ENCODE measurements at places on chromosomes 4 and X.

DNA sequence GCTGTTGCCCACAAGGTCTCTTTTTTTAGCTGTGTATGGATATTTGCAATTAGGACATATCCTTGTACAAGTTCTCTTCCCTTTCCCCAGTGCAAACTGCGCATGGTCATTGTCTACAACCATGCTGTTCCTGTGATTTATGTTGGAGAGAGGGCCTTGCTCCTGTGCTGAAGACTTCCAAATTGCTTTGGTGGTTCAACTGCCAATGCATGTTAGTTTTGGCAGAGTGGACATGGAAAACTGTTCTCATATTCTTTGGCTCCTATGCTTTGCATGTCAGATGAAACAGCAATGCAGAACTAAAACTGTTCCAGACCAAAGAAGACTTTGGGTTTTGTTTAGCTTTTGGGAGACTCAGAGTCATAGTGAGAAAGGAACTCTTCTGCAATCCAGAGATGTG, 148.8 kb upstream of the EDNRA start:
- no peak for DNase-seq

GRCh38 chr4:69743476-69744156, 16.8 kb downstream of the SULT1B1 start:
- DNase-seq, result no peak

DNA sequence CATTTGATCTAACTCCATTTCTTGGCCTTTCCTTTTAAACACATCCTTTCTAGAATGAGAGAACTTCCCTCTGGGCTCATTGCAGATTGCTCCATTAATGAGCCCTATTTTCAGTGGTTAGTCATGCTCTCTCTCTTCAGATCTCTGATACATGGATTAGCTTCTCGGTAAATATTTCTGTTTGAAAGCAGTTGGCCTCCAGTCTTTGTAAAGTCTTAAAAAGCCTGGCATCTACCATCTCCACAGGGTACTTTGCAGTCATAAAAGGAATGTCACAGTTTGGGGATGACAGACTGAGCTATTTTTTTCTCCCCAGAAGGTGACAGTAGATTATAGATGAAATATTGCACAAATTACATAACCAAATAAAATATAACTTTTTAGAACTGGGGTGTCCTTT, 72.7 kb downstream of the UNC5C start:
- DNase-seq, result no peak

GRCh38 chr4:8882239-8882638, 10.6 kb upstream of the HMX1 start:
- no peak for DNase-seq

GRCh38 chrX:15017491-15017890, 144.3 kb downstream of the MOSPD2 start:
- DNase-seq, result no peak

DNA sequence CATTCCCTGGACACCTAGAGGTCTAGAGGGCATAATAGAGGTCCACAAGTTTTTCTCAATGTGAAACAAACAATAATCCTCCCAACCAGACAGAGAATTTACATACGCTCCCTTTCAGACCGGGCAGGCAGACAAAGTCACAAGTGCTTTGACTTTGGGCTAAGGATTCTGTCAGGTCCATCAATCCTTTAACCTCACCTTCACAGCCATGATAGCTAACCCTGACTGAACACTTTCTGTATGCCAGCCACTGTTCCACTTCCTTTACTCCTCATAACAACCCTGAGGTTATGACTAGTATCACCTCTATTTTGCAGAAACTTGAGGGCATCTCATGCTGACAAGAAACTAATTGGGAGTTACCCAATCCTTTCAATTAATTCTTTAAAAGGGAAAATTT, 118.8 kb upstream of the AFF2 start:
- no peak for DNase-seq

GRCh38 chr4:158649111-158649680, 22.5 kb downstream of the C4orf46 start:
- no peak for DNase-seq

DNA sequence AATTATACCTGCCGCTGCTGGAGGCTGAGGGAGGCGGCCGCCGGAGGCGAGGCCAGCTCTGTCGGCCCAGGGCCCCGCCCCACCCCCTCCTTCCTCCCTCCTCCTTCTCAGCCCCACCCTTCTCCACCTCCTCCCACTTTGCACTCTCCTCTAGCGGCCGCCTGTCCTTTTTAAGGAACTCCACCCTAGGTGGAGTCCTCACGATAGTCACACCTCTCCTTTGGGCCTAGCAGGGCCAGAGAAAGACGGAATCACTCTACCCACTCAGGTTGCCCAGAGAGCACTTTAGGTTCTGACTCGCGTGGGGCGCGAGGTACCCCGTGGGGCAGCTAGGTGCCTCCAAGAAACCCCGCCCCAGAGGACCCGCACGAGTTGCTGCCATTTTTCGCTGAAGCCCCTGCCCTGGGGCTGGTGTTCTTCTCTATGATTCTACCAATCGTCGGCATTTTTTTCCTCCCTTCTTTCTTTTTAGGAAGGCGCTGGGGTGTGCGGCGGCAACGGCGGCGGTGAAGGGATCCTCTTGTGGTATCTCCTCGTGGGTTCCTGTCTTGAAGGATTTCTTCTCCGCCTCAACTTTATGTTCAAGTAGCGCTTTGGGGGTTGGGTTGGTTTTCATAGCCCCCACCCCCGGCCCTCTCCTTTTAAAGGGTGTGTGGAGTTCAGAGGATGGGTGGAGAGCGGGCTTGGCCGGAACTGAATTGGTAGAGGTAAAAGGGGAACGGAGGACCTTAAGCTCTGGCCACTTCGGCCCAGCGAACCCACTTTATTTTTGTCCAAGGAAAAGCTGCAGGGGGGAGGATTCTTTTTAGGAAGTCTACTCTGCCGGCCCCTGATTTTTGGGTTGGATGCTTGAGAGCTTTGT, at the start of gene KLF8:
Gene KLF8 (plus strand): TSS at position 136 of the 862 bp plus-strand sequence. CDS start 979 bp downstream, outside the sequence.
- DNase-seq, result no peak

- no peak for DNase-seq
Observed at GRCh38 chrX:34956916-34957315, 14.3 kb downstream of the FAM47B start.

DNA sequence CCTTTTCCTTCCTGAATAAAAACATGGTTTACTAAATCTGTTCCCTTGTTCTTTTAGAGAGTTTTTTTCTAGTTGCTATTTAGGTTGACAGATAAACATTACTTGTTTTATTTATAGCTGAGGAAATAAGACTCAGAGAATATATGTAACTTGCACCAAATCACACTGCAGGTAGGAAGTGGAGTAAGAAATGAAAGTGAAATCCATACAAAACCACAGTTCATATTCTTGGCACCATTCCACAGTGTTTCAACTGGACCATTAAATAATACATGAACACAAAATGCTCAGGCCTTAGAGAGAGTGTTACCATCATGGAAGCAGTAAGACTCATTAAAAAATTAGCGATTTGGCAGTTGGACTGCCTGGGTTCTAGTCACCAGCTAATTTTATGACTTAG, 326.9 kb upstream of the SLIT2 start:
- no peak for DNase-seq

DNA sequence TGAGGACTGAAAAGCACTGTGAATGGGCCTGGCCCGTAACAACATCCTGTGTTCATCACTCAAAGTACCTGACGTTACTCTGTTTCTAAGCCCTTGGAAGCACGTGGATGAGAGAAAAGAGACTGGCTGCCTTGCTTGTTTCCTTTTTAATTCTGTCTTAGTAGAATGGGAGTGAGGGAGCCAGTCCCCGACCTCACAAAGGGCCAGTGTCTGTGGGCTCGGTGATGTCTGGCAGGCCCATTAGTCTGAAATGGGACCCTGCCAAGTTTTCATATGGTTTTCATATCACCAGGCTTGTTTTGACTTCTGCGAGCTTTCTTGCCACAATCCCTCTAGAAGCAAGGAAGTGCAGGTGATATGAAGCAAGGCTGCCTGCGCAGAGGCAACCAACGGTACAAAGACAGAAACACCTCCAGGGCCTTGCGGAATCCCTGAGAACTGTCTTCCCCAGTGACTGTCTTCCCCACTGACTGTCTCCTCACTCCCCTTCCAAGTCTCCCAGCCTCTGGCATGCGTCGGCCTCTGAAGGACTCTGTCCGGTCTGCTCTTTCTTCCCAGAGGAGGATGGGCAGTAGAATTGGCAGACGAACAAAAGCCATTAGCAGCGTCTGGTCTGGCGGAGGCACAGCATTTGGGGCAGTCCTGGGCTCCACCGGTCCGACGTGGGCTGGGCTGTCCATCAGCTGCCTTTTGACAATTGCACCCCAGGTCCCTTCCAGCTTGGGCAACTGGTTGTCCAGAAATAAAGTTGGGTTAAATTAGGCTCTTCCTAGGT, 20.2 kb upstream of the RASL11B start:
- no peak for DNase-seq

GRCh38 chr4:3442959-3443749, 1.4 kb downstream of the HGFAC start:
- DNase-seq, result no peak

- DNase-seq, result no peak
Observed at GRCh38 chrX:20313899-20314298, 47.2 kb upstream of the RPS6KA3 start.

DNA sequence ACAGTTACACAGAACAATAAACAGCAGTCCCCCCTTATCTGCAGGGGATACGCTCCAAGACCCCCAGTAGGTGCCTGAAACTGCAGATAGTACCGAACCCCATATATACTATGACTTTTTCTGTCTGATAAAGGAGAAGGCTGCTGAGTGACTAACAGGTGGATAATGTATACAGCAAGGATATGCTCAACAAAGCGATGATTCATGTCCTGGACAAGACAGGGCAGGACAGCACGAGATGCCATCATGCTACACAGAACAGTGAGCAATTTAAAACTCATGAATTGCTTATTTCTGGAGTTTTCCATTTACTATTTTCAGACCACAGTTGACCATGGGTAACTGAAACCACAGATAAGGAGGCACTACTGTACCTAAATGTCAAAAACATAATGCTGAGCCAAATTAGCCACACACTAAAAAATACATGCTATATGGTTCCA, 76.1 kb downstream of the MANBA start:
- no peak for DNase-seq

- DNase-seq, result no peak
Observed at GRCh38 chrX:15749642-15750610, 11.9 kb downstream of the CA5B start.

DNA sequence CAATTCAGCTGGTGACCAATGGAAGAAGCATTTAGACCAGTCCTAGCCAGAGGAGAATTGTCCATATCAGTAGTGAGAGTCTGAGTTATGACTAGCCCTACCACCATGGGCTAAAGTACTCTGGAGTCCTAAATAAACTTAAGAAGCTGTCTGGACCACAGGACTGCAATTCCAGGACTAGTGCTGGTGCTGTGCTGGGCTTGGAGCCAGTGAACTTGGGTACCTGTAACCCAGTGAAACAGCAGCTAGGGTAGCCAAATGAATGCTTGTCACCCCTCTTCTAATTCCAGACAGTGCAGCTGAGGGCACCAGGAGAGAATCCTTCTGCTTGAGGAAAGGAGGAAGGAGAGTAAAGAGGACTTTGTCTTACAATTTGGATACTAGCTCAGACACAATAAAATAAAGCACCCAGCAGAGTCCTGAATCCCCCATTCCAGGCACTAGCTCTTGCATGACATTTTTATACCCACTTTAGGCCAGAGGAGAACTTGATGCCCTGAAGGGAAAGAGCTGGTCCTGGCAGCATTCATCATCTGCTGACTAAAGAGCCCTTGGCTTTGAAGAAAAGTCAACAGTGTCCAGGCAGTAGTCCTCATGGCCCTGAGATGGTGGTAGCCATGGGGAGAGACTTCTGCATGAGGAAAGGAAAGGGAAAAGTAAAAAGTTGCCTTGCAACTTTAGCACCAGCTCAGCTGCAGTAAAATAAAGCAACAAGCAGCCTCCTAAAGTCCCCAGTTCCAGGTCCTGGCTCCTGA, 2675.7 kb downstream of the PCDH7 start:
- DNase-seq, result no peak

DNA sequence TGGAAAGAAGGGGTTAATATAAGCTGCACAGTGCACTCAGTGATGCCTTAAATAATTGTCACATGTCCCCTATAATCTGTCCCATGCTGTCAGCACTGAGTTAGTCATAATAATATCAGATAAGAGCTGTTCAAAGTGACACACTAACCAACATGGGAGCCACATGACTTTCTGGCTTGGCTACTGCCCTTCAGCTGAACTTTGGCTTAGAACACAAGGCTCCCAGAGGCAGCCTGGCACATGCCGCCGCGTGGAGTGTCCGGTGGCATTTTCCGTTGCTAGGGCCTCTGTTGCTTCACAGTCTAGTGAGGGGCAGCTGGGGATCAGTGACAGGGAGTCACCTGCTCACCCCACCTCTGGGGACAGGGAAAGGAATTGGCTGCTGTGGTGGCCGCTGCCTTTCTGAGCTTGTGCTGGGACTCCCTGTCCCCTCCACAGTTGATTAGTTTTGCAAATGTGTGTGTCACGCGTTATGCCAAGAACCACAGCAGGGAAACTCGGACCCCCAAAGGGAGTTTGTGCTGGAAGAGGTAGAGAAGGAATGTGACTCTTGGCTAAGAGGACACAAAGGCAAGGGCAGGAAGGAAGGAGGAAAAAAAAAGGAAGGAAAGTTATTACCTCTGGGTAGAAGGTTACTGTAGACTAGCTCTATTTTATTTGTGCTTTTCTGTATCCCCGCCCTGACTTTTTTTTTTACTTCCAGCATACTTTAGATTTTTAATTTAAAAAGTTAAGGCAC, 41.1 kb upstream of the PPARGC1A start:
- no peak for DNase-seq

- no peak for DNase-seq
Observed at GRCh38 chr4:177789610-177790009, 347.4 kb upstream of the AGA start.

- no peak for DNase-seq
Observed at GRCh38 chr4:161356351-161356750, 807.4 kb downstream of the FSTL5 start.

Data from stimulated activated CD8-positive, alpha-beta memory T cell treated with anti-CD3 and anti-CD28 coated beads, Interleukin-7, amount 100 ng/mL, for 1 hour (primary cell).